ENCODE measurements at places on chromosomes 1 and 21. TPM values are rescaled to one million over a fixed set of nuclear protein-coding genes. Genes with fewer than 3 reads are reported as not detected.

The ATAD3A gene
- total RNA-seq, result 113 TPM

The TINAGL1 gene
- 14.2 TPM for total RNA-seq

The HNRNPCL2 gene
- total RNA-seq, result not detected

The HEATR1 gene
- total RNA-seq, result 76.1 TPM

The LGALS8 gene
- 27.7 TPM for total RNA-seq

The SLC1A7 gene
- total RNA-seq, result 0.18 TPM

The FCAMR gene
- not detected for total RNA-seq

The TSNAX gene
- total RNA-seq, result 51.0 TPM

The EFNA3 gene
- 17.5 TPM for total RNA-seq

The MIXL1 gene
- total RNA-seq, result 61.1 TPM

The ESRRG gene
- total RNA-seq, result 2.4 TPM

The AGT gene
- not detected for total RNA-seq

The WDR64 gene
- total RNA-seq, result not detected

The HDAC1 gene
- 151 TPM for total RNA-seq

The ZMYND12 gene
- total RNA-seq, result 2.6 TPM

The ZNF683 gene
- not detected for total RNA-seq

The SLC25A34 gene
- total RNA-seq, result 0.70 TPM

Data from H7 (cell line).